NCI-H2029 treated with DMSO at 0.1 percent for 48 hours (cell line): ENCODE measurements at places on chromosomes 2 and 18.

DNA sequence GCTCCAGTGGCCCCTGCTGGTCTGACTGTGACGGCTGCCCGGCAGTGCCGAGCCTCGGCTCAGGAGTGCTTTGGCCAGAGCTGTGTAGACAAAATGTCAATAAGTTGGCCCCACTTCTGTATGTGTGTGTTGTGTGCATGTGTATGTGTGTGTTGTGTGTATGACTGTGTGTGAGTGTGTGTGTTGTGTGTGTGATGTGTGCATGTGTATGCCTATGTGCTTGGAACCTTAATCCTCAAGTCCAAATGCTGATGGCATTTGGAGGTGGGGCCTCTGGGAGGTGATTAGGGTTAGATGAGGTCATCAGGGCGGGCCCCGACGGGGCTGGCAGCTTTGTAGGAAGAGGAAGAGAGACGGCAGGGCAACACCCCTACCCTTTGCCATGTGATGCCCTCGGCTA, 269.0 kb downstream of the DCDC2C start:
- DNase-seq: no peak

DNA sequence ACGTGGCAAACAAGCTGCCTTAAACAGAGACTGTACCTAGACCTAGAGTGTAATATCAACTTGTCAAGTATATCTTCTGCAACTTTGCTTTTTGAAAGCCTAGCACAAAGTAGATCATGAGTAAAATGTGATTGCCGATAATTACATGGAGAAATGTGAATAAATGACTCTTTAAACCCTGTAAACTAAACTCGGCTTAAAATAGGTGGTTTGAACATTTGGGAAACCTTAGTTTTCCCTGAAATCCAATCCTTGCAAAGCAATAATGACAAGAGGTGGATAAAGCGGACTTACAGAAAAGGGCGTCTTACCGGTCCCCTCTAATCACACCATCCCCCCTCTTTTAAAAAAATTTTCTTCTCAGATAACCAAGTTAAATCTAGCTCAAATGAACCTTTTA, 549 bp upstream of the PSMD14 start:
- DNase-seq: no peak

GRCh38 chr2:240387669-240388358, 47.6 kb upstream of the GPC1 start:
- no peak for DNase-seq

DNA sequence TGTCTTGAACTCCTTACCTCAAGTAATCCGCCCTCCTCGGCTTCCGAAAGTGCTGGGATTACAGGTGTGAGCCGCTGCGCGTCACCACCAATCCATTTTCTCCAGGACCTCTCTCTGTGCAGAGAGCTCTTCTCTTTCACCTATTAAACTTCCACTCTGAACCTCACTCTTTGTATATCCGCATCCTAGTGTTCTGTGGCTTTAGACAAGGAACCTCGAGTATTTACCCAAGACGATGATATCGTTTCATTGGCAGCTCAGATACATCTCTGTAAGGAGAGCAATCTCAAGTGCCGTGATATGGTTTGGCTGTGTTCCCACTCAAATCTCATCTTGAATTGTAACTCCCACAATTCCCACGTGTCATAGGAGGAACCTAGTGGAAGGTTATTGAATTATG, 15.1 kb upstream of the WDR33 start:
- DNase-seq: peak; percentile 96

GRCh38 chr2:70123051-70123828, 36.0 kb downstream of the PCBP1 start:
- peak; percentile 9 for DNase-seq

- no peak for DNase-seq
Measured at GRCh38 chr18:57410749-57411148, 24.4 kb upstream of the ONECUT2 start.

- DNase-seq: peak; percentile 24
Measured at GRCh38 chr2:30641765-30642345, 165.4 kb downstream of the CAPN13 start.

DNA sequence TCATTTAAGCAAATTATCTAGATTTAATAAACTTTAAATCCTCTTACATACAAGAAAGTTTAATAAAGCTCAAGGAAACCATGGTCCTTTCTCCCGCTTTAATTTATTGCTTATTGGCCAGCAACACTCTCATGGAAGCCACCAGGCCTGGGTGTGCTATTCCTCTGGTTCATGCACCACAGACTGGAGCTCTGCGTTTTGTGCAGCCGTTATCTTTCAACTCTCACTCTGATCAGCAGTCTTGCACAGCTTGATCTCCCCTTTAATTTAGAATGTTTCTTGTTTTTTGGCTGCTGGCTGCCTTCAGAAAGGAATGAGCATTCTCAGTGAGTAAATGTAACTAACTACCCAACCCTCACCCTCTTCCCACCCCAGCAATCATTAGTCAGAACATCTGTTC, 318.7 kb downstream of the MEIS1 start:
- no peak for DNase-seq
